ENCODE measurements at places on chromosomes 7 and 10.

GRCh38 chr7:94405506-94405905, 10.8 kb downstream of the COL1A2 start:
- DNase-seq = no peak

DNA sequence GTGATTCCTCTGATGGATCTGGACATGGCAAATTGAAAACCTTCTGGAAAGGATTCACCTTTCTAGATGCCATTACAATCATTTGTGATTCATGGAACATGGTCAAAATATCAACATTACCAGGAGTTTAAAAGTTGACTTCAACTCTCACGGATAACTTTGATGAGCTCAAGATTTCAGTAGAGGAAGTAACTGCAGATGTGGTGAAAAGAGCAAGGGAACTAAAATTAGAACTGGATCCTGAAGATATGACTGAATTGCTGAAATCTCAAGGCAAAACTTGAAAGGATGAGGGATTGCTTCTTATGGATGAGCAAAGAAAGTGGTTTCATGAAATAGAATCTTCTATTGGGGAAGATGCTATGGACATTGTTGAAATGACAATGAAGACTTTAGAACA, 293.6 kb downstream of the ARHGAP12 start:
- DNase-seq = no peak

DNA sequence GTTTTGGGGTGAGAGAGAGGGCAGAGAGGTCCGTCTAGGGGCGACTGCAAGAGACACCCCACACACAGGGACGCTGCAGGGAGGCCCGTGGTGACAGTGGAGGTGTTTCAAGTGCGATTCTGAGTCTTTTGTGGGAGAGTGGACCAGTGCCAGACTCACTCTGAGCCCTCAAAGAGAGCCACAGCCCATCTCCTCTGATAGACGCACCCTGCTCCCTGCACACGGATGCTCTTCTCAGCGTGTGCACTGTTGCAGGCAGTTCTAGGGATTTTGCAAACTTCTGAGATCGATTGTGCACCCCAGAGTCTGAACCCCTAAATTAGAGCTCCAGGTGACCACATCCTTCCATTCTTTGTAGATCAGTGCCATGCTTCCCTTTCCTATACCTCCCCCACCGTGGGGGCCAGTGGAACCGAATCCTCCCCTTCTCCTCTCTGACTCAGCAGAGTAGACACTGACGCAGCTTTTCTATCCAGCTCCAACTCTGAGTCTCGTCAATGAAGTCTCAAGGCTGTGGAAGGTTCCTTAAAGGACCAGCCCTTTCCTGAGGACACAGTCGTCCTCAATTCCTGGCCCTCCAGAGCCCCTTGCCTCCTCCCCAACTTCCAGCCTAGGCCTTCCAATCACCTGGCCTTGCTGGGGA, 83.8 kb downstream of the TMEM130 start:
- no peak for DNase-seq

GRCh38 chr7:64314566-64314965, 805 bp downstream of the ZNF736 start:
- DNase-seq = no peak

- DNase-seq = no peak
Observed at GRCh38 chr7:129875745-129876411, 76.9 kb downstream of the UBE2H start.

DNA sequence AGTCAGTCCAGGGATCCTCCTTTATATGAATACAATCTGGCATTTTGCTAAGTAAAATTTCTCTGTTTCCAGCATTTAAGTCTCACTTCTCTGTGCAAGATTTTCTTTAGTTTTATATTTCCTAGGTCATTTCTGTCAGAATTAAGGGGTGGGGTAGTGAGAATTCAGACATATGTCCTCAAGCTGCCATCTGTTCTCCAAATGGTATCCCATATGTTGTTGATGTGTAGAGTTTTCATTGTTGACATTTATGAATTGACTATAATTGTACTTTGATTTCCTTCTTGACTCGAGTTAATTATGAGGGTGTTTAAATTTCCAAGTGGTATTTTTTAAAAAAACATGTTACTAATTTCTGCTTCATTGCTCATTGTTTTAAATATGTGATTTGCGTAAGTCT, 148.8 kb downstream of the NPSR1 start:
- DNase-seq = no peak

GRCh38 chr7:74039337-74039736, 11.4 kb downstream of the ELN start:
- no peak for DNase-seq

GRCh38 chr7:90773269-90773668, 177.1 kb downstream of the CDK14 start:
- no peak for DNase-seq

Measured in activated CD4-positive, alpha-beta T cell treated with anti-CD3 and anti-CD28 coated beads, Interleukin-2, amount 50 U/mL, for 4 hours (primary cell).